ENCODE measurements at places on chromosomes 2 and 18.

- DNase-seq, result no peak
These were observed 112.4 kb upstream of the WDR75 start for GRCh38 chr2:189328848-189329245.

- DNase-seq, result no peak
These were observed 21.7 kb downstream of the CDH19 start for GRCh38 chr18:66582211-66582610.

- DNase-seq, result no peak
These were observed 95.6 kb upstream of the ITGB6 start for GRCh38 chr2:160295519-160296207.

GRCh38 chr2:134190062-134190806, 63.6 kb upstream of the MGAT5 start:
- DNase-seq, result no peak

- DNase-seq, result no peak
These were observed 80.0 kb downstream of the MAP4K3 start for GRCh38 chr2:39356922-39357639.

GRCh38 chr2:5544205-5544786, 147.9 kb upstream of the SOX11 start:
- DNase-seq, result no peak

DNA sequence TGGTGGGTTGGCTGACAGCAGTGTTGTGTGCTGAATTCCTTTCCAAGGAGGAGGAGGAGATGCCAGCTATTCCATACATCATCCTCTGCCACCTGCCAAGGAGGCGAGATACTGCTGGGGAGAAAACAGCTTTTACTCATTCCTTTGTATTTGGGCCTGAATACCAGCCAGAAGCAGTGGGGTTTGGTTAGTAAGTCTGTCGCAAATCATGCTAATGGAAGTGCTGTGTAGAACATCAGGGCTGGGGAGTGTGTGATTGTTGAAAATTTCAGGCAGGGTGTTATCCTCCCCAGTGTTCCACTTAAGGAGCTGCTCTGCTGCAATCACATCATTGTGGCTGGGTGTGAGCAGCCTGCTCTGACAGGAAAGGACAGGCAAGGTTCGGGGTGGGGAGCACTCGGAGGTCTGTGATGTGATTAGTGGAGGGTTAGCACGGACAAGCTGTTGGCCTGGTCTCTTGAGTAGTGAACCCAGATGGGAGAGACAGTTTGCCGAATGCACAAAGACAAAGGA, 128.2 kb upstream of the DLX2 start:
- peak; percentile 57 for DNase-seq

DNA sequence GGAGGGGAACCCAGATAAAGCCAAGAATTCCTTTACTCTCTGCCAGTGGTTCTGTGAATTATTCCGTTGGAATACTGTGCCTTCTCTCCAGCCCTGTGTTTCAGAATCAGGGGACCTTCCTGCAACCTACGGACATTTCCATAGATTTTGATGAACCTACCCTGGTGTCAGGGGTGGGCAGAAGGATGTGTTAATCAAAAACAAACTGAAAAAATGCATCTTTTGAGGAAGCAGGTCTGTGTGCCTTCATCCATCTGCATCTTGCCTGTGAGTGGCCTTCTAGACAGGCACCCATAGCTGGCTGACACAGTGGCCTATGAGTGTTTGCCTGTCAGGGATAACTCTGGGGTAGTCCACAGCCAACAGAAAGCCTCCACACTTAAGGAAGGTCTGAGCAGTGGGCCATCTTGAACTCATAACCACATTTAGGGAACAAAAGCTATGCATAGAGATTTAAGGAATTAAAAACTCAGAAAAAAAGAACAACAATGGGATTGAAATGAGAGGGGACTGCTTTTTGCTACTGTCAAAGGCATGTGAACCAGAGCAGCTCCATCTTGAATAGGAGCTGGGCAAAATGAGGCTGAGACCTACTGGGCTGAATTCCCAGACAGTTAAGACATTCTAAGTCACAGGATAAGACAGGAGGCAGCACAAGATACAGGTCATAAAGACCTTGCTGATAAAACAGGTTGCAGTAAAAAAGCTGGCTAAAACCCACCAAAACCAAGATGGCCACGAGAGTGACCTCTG, 45.9 kb upstream of the ITGA6 start:
- no peak for DNase-seq

- DNase-seq, result no peak
These were observed 13.9 kb downstream of the CNDP2 start for GRCh38 chr18:74509856-74510769.

GRCh38 chr2:51535763-51536162, 503.8 kb upstream of the NRXN1 start:
- DNase-seq, result no peak

GRCh38 chr2:85584354-85584856, at the start of gene VAMP5:
Gene VAMP5 (plus strand): TSS chr2:85584431. CDS start chr2:85584491, 60 bp downstream.
- DNase-seq, result no peak

- DNase-seq, result no peak
These were observed 163.8 kb upstream of the MEX3C start for GRCh38 chr18:51361130-51361860.

Measured in mammary epithelial cell (primary cell).